ENCODE measurements at places on chromosomes 16 and 17.

- no peak for ATAC-seq
Measured at GRCh38 chr17:78144147-78144719, 2.0 kb upstream of the C17orf99 start.

DNA sequence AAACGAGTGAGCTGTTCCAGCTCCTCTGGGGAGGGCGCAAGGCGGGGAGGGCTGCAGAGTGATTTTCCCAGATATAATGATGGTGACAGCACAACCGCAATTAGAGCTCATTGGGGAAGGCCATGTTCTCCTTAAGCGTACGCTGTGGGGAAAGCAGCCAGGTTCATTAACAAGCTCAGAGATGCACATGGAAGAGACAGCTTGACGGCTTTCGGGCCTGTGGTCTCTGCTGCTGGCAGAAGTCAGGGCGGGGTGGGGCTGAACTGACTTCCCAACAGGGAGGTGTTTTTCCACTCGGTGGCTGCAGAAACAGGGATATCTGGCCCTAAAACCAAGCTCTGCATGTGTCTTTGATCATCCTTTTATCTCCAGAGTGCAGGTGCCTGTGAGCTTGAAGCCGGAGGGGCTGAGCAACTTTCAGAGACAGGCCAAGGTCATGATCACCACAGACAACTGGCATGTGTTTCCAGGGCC lies 24.0 kb upstream of the CACNG1 start:
- ATAC-seq: no peak

DNA sequence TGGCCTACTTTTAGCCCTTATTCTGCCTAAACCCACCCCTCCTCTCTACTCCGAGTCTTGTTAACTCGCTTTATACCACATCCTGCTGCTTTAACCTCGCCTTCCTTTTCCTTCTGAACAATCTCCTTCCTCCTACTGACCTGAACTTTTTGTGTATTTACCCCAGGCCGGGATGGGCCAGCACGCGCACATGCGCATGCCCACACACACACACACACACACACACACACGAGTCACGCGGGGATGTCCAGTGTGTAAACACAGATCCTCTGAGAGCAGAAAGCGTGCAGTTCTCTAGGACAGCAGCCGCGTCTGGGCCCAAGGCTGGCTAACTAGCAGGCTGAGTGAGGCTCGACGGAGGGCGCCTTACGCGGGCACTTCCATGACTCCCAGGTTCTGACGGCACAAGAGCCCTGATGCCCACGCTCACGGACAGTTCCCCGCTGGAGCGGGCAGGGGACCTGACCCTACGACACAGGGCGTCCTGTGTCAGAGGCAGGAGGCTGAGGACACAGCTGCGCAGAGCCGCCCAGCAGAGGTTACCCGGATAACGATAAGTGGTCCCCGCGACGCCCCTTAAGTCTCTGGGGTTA lies 610 bp downstream of the PIK3R5 start:
- peak; percentile 36 for ATAC-seq

DNA sequence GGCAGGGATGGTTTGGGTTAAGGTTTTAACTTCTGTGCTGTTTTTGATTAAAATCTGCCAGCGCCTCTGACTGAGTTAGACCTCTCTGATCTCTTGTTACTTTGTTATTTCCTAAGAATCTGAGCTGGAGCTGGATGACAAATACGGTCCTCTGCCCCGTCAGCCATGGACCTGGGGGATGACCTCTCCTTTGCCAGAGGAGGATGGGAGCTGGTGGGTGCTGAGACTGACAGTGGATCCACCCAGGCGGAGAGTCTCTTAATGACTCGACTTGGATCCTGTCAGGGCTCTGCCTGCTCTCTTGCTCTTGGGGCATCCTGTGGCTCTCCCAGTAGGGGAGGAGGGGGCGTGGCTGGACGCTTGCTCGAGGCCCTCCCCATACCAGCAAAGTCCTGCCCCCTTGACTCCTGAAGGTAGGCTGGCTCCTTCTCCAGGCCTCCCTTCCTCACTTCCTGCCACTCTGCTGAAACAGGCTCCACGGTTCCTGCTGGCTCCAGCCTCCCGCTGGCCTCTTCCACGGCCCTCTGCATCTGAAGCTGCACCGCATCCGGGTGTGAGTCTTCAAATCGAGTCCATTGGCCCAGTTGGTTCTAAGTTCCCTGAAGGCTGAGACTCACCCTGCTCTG lies 24.8 kb upstream of the MAP3K14 start:
- no peak for ATAC-seq

Measured in activated CD4-positive, CD25-positive, alpha-beta regulatory T cell treated with anti-CD3 and anti-CD28 coated beads, Interleukin-2, amount 50 U/mL, for 24 hours (primary cell).